Fibroblast of skin of right quadriceps (primary cell): ENCODE measurements at places on chromosomes 4 and X.
A peak's percentile ranks its signal among the peaks of the same experiment; 100 is the strongest.

DNA sequence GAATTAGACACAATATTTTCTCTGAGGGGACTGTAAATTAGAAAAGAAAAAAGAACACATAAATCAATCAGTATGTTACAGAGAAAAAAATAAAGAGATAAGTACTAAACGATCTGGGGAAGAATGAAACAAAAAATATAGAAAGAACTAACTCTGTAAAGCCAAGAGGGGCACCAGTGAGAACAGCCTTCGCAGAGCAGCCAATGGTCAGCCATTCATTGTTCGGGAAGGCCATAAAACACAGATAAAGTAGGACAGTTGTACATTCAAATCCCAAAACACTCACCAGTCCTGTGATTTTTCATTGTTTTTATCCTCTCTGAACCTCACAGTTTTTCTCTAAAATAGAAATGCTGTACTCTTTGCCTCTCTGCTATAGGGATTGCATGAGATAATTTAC lies 127.9 kb downstream of the NEK1 start:
- peak; percentile 7 for DNase-seq

DNA sequence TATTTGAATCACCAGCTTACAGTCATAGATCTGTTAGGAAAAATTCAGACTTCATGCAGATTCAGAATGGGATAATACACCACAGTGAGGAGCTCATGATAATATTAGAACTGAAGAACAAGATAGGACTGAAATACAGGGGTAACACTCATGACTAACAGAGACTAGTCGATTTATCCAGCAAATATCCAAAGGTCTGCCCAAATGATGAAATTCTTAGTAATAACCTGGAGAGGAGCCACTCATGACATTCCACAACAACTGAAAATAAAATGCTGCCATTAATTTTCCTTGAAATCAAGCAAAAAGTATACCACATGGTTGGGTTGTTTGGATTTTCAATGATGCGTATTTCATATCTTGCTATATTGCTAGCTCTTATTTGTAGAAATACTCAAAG lies 903.7 kb upstream of the ADGRL3 start:
- DNase-seq: peak; percentile 47

DNA sequence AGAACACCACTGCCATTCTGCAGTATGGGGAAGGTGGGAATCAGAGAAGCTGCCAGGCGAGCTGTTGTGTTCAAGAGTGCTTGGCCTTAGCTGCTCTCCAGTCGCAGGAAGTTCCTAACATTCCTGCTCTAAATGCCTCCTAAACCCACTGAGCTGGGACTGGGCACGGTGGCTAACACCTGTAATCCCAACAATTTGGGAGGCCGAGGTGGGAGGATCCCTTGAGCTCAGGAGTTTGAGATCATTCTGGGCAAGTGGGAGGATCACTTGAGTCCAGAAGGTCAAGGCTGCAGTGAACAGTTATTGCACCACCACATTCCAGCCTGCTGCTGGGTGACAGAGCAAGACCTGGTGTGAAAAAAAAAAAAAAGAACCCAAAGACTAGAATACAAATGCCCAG lies 690.3 kb upstream of the FAM241A start:
- no peak for DNase-seq

DNA sequence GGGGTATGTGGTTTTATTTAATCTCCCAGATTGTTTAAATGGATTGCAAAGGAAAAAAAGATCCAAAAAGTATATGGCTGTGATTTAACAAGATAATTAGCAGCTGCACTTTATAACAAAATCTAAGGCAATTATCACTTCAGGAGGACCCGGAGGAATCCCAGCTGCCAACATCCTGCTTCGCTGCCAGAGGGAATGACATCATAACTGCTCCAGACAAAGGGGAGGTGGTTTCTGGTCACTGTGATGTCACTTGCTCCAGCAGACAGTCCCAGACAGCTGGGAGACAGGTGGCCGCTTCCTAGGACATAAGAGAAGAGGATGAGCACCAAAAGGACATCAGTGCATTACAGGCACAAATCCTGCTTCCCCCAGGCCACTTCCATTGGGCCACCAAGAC lies 371.0 kb downstream of the BCOR start:
- peak; percentile 64 for DNase-seq

GRCh38 chr4:13529128-13529919 lies 15.0 kb downstream of the NKX3-2 start:
- DNase-seq: no peak

DNA sequence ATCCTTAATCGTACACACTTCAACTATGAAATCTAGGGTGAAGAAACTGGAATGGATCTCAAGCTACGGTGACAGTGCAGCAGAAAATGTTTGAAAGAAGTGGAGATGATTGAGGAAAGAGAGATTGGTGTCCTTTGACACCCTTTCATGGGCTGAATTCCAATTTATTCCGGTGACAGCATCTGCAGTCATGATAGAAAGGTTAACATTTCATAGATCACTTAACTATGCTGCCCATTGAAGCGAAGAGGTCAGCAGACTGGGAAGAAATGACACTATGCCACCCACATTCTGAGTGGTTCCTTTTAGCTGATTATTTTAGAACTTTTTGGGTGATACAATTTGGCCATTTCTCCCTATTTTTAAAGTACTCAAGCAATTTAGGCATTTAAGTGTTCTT lies 82.3 kb downstream of the DNAAF6 start:
- no peak for DNase-seq

DNA sequence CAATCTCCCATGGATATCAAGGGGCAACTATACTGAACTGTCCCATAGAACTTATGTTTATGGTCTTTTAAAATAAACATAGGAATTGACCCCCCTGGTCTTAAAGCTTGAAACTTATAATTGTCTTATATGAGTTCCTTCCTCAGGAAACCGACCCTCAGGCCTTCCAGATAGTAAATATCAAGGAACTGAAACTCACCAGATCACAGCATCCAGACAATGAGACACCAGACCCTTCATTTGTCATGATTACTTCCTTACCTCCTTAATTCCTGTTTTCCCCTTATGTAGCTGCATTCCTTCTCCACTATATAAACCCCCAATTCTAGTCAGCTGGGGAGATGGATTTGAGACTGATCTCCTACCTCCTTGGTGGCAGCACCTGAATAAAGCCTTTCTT lies 94.8 kb upstream of the GRPR start:
- no peak for DNase-seq

GRCh38 chr4:166823126-166823525 lies 411.2 kb downstream of the SPOCK3 start:
- no peak for DNase-seq

DNA sequence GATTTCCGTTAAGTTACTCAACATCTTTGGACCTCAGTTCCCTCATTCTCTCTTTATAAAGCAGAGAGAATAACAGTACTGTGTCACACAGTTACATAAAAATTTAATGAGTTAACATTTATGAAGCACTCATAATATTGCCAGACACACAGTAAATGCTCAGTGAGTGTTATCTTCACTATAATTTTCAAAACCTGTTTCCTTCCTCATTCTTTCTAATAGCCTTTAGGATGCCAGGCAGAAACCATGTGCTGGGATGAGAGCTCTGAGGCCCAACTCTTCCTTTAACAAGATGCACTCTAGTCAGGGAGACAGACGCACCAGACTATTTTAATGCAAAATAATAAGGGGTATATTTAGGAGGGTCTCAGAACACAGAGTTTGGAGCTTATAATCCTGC lies 208.2 kb downstream of the STK32B start:
- no peak for DNase-seq

- no peak for DNase-seq
Measured at GRCh38 chr4:17981063-17981462, 40.5 kb downstream of the LCORL start.

GRCh38 chrX:9765737-9766097 lies at the start of gene GPR143:
TSS of gene GPR143 (minus strand) at chrX:9765847. CDS start at chrX:9765817, 30 bp downstream.
- no peak for DNase-seq

- no peak for DNase-seq
Measured at GRCh38 chrX:14173873-14174272, 144.2 kb upstream of the GEMIN8 start.

GRCh38 chrX:69189576-69190371 lies 24.5 kb upstream of the PJA1 start:
- DNase-seq: no peak

DNA sequence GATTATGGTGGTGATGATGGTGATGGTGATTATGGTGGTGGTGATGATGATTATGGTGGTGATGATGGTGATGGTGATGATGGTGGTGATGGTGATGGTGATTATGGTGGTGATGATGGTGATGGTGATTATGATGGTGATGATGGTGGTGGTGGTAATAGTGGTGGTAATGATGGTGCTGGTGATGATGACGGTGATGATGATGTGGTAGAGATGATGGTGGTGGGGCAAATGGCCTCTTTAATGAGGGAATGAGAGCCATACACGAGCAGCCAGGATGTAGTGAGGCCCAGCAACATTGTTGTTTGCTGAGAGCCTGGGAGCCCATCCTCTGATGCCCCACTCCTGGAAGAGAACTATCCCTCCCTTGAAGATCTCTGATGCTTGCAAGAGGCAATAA lies 29.0 kb downstream of the HMX1 start:
- DNase-seq: no peak
